ENCODE measurements at places on chromosomes 5 and 9.
A peak's percentile ranks its signal among the peaks of the same experiment; 100 is the strongest.

DNA sequence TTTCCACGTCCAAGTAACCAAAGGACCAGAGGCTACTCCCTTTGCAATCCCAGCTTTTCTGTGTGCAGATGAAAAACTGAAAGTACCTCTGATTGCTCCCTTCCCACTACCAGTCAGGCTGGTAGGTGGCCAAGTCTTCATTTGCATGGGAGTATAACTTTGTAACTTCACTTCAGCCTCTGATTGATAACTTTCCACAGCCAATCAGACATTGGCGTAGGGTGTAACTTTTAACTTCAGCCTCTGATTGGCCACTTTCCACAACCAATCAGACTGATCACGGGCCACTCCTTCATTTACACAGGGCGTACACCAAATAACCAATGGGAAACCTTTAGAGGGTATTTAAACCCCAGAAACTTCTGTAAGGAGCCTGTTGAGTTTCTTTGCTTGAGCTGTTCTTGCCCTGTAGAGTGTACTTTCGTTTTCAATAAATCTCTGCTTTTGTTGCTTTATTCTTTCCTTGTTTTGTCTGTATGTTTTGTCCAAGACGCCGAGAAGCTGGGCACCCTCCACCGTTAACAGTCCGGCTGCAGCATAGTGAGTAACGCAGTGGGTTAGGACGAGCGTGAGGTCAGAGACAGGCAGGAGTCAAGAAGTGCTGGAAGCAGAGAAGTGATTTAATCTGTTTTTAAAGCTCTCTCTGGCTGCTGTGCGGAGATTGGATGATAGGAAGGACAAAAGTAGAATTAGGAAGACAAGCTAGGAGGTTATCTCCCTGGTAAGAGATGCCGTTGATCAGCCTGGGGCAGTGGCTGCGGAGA lies 3.5 kb upstream of the EXOSC2 start:
- peak; percentile 91 for DNase-seq

DNA sequence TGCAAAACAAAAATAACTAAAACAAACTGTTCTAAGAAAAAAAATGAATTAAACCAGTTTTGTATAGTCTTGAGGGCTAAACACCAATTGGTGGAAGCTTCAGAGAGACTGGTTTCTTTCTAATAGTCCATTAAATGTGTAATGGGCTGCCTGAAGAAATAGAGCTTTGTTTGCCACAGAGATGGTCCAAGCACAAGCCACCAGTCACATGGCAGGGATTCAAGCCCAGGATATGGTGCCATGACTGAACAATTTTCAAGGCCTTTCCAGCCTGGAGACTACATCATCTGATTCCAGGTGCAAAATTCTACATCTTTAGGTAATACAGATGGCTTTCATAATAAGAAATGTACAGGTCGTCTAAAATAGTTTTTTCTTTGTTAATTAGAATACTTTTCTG lies 355.3 kb downstream of the NR2F1-AS1 start:
- no peak for DNase-seq

DNA sequence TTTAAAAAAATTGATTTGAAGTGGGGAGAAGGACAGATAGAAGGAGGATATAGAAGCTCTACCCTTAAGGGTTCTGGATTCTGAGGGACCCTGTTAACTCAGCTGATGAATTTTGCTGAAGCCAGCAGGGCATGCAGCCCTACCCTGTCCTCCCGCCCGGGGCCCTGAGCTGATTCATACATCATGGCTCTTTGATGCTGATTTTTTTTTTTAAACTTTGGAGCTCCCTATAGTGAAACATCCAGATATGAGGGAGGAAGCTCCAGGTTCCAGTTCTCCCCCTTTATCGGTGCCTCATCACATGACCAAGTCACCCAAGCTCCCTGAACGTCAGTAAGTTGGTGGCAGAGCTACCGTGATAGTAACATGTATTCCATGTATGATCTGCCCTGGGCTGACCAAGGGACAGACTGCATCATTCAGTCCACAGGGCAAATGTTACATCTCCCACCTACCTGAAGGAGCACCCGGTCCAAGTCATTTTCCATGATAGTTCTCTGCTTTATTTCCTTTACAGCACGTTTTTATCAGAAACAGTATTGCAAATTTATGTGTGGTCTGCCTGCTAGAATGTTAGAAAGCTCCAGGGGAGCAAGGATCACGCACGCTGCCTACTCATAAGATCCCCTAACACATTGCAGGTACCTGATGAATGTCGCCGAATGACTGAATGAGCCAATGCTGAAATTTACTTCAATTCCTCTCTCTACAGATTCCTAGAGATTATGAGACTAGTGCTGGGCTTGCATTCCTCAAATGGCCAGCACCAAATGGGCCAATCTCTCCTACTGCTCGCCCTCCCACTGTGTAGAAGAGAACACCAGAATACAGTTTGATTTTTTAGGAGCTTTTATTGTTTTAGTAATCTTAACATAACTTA lies 25.9 kb downstream of the SPARC start:
- DNase-seq = peak; percentile 82

- no peak for DNase-seq
Measured at GRCh38 chr5:174362514-174362913, 317.0 kb downstream of the NSG2 start.

GRCh38 chr5:108061941-108062340 lies 320.0 kb downstream of the FBXL17 start:
- DNase-seq = peak; percentile 13

GRCh38 chr5:167271511-167271910 lies 1019.9 kb upstream of the WWC1 start:
- DNase-seq = no peak

DNA sequence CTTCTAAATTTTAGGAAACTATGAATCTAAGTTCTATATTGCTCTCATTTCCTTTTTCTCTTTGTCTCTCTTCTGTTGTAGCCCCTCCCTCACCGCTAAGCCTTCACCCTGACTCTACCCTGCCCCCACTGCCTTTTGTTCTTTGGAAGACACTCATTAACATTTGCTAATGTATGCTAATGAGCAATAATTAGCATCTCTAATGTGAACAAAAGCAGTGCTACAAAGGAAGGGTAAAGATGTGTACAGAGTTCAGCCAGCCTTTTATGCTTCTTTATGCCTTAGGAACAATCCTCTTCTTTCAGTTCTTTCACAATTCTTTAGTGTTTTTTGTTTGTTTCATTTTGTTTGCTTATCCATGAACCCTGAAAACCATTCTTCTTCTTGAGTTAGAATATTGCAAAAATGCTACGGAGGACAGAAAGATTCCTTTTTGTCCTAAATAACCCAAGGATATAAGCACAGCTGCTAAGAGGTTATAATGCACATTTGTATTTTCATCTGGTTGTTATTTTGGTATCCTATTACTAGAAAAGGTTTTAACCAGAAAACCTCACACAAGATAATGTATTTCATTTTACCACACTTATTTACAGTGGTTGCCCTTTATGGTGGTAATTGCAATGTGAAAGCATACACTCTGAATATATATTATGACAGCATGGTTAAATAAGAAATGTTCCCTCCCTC lies 159.3 kb downstream of the TMC1 start:
- no peak for DNase-seq

DNA sequence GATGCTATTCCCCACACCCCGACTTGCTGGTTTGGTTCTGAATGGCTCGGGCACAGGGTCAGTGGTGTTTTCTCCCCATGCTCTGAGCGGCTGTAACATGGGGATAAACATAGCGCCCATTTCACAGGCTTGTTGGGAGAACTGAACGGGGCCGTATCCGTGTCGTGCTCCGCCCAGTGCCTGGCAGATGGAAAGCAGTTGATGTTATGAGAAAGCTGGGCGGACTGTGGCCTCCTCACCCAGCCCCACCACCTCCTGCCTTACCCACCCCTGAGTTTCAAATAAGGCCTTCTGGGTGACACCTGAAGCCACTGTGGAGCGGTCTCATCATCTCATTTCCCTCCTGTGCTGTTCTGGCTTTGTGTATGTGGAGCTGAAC lies 14.5 kb downstream of the ORM2 start:
- DNase-seq = no peak

- no peak for DNase-seq
Measured at GRCh38 chr9:18611971-18612370, 138.0 kb downstream of the ADAMTSL1 start.

DNA sequence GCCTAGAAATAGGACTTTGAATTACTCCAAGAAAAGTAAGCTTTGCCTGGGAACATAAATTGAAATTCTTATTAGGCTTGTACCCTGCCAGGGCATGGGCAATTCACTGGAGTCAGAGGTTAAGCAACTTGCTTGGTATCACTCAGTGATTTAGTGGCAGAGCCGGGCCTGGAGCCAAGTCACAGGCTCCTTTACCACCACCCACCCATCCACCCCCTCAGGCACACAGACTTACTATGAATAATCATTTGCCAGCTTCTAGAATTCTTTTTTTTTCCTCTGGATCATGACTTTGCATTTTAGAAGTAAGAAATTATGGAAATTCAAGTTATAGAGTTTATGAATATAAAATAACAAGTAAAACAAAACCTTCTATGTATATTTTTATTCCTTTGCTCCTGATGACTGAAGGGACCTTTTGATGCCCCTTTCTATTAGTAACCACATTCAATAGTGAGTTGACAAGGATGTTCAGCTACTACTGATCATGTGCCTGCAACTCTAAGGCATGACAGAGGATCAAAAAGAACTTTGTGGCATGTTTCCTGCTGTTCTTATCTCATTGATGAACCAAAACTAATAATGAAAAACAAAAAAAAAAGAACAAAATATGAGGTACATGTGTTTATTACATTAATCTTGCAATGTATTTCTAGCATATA lies 614.7 kb downstream of the TLR4 start:
- no peak for DNase-seq

DNA sequence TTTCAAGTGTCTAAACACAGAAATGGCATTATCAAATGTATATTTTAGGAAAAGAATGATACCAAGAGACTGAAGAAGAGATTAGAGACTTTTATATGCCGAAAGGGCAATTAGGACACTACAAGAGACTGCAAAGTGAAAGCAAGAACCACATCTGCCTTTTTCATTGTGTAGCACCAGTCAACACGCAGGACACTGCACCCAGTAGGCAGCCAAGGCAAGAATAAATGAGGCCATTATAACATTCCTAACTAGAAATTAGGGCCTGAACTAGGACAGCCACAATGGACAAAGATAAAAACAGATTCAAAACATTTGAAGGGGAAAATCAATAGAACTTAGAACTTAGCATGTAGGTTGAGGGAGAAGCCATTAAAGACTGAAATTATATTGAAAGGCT lies 10.8 kb downstream of the CETN3 start:
- no peak for DNase-seq

GRCh38 chr9:36401164-36401740 lies 1.2 kb upstream of the RNF38 start:
- DNase-seq = peak; percentile 79

DNA sequence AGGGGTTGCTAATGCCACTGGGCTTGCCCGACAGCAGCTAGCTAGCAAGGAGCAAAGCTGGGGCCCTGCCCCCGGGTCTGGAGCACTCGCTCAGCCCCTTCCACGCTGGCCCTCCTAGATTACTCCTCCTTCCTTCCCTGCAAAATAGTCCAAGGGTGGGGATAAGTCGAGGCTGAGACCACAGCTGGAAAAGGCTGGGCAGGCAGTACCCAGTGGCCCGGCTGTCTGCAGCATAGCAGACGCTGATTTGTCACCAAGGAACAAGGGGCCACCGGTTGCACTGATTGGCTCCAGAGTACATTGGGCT lies 73.9 kb downstream of the ADAMTS2 start:
- DNase-seq = no peak
